ENCODE measurements at places on chromosomes 5 and 9.
A peak's percentile ranks its signal among the peaks of the same experiment; 100 is the strongest.

DNA sequence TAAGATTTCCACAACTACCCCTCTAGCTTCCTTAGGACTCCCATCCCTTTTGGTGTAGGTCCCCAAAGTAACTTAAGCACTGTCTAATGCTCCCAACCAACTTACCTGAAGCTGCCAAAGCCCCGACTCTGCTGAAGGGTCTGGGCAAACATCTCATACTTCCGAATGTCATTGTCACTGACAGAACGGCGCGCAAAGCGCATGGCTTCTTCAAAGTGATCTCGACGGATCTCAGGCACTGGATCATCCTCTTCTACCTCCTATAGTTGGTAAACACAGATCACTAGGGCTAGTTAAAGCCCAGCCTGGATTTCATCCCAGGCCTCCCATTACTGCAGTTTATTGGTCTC is 15.2 kb downstream of the VCP start:
- DNase-seq, result no peak

DNA sequence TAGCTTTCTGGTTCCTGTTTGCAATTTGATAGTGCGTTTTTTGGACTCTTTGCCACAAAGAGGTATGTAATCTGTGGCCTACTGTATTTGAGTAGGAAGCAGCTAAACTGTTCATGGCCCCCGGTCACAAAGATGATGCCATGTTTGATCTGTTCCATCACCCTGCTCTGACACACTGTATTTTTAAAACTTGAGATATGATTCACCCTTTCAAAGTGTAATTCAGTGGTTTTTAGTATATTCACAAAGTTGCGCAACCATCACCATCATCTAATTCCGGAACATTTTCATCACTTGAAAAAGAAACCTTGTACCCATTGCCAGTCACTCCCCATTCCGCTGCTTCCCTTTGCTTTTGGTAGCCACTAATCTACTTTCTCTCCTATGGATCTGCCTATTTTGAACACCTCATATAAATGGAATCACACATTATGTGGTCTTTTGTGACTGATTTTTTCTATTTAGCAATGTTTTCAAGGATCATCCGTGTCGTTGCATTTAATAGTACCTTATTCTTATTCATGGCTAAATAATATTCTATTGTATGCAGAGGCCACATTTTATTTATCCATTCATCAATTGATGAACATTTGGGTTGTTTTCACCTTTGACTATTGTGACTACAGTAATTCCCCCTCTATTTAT is 141.6 kb downstream of the NR3C1 start:
- DNase-seq, result peak; percentile 14

DNA sequence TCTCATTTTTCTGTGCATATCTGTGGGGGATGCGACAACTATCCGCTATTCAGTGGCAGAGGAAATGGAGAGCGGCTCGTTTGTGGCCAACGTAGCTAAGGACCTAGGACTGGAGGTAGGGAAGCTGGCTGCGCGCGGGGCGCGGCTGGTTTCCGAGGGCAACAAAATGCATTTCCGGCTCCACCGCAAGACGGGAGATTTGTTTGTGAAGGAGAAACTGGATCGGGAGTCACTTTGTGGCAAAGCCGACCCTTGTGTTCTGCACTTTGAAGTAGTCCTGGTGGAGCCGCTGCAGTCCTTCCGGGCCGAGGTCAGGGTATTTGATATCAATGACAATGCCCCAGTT is 320 bp downstream of the PCDHB1 start:
- DNase-seq, result no peak

- DNase-seq, result no peak
Measured at GRCh38 chr5:55841976-55842375, 9.2 kb upstream of the IL31RA start.

- no peak for DNase-seq
Measured at GRCh38 chr5:139688751-139689372, 40.7 kb downstream of the CXXC5 start.

GRCh38 chr5:179978792-179979191 is 71.1 kb upstream of the TBC1D9B start:
- no peak for DNase-seq

DNA sequence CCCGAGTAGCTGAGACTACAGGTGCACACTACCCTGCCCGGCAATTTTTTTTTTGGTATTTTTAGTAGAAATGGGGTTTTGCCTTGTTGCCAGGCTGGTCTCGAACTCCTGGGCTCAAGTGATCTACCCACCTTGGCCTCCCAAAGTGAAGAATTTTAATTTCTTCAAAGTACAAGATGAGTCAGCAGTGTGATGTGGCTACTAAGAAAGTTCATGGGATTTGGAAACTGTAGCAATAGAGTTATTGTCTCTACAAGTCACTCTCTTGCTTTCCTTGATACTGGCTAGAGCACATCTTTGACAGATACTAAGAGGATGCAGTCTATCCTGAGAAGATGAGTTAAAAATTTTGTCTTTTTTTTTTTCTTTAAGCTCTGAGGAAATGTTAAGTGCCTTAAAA is 1.6 kb downstream of the CREB3 start:
- DNase-seq, result no peak

GRCh38 chr5:168827636-168828035 is 248.5 kb upstream of the PANK3 start:
- DNase-seq, result no peak

- DNase-seq, result no peak
Measured at GRCh38 chr9:131892902-131893500, 153.1 kb upstream of the RAPGEF1 start.

DNA sequence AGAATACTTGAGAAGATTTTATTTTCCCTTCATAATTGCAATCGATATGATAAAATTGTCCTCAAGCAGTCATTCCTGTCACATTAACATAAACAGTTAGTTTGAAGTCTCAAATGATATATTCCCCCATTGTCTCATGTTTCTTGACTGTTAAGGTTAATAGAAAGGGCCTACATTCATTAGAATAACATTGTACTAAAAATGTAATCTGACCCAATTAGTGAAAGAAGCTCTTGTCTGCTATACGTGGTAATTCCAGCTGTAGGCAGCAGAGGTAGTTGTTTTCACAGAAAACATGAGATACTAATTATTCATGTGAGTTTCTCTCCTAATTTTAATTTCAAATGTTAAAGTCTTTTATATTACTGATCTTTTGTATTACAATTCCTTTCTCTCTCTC is 25.9 kb upstream of the AP3B1 start:
- no peak for DNase-seq

DNA sequence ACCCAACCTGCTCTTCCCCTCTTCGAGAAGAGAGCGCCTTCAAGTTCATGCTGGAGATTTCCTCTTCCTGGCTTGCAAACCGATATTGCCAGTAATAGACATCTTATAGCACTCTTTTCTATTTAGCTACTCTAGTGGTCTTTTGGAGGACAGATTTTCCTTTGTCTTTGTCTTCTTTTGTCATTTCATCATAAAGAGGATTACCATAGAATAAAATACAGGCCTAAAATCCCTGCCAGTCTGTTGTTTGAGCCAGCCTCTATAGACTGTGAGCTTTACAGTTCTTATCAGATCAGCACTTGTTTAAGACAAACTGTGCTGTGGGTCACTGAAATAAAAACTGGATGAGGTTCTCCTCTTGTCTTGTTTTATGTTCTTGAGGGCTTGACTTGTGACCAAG is 802.8 kb downstream of the NR2F1-AS1 start:
- no peak for DNase-seq

- no peak for DNase-seq
Measured at GRCh38 chr9:70485273-70485858, 70.9 kb upstream of the KLF9 start.

DNA sequence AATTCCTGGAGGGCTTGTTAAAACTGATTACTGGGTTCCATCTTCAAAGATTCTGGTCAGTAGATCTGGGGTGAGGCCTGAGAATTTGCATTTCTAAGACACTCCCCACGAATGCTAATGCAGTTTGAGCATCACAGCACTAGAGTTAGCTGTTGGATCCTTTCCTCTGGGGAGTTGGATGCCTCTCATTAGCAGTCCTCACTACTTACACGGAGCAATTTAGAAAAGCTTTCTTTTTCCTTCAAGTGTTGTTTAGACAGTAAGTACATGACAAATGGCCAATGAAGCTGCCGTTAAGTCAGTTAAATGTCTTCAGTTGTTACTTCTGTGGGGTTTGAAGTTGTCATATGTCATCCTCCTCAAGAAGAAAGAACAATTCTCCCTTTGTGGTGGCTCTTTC is 74.9 kb upstream of the HMHB1 start:
- DNase-seq, result no peak

DNA sequence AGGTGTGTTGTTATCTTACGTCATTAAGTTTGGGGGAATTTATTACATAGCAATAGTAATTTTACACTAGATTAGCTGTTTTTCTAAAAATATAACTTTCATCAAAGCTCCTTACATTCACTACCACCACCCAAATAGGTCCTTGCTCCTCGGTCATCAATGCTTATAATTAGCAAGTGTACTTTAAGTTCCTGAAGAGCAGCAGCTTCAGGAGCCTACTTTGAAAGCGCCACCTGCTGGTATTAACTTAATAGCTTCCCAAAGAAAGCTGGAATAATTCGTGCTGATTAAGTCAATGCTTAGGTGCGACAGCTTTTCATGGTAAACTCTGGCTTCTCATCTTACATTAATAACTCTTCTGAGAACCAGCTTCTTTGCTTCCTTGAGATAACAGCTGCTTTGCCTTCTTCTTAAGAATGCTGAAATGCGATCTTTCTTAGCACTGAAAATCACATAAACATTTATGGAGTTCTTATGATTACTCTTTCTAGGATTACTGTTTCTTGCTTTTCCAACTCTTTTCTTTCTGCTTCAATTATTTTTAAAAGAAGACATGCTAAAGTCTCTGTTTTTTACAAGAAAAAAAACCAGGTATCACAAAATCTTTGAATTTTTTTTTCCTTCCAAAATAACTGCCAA is 10.0 kb upstream of the C5 start:
- no peak for DNase-seq

DNA sequence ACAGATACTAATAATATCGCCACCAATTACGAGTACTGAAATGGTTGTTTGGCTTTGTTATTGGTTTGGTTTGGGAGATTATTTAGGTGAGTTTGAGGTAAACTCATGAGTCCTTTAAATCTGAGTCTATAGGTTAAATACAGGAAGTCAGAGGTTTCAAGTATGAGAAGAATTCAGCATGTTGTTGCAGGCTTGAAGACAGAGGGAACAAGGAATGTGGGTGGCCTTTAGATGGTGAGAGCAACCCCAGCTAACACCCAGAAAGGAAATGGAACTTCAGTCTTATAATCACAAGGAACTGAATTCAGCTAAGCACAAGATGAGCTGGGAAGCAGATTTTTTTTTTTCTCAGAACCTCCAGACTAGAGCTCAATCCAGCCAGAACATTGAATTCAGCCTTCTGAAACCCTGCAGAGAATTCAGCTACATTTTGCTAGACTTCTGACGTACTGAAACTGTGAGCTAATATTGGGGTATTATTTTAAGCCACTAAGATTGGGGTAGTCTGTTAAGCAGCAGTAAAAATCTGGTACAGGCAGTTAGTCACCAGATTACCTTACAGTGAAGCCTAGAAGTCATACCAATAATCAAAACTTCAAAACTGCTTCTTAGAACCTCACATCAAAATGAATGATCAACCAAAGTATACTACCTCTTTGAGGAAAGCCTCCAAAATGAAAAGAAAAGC is 216.0 kb upstream of the PUM3 start:
- no peak for DNase-seq

Data from stimulated activated CD4-positive, alpha-beta T cell treated with anti-CD3 and anti-CD28 coated beads, Interleukin-12 subunit alpha, Interleukin-12 subunit beta, amount 100 ng/mL, for 48 hours (primary cell).